ENCODE measurements at places on chromosomes 5 and 9.

GRCh38 chr5:130836729-130837649 lies 328.1 kb downstream of the HINT1 start:
- DNase-seq, result no peak

GRCh38 chr9:36905101-36906066 lies 128.7 kb downstream of the PAX5 start:
- DNase-seq, result no peak

- no peak for DNase-seq
Measured at GRCh38 chr5:171635561-171636245, 149.9 kb upstream of the SMIM23 start.

DNA sequence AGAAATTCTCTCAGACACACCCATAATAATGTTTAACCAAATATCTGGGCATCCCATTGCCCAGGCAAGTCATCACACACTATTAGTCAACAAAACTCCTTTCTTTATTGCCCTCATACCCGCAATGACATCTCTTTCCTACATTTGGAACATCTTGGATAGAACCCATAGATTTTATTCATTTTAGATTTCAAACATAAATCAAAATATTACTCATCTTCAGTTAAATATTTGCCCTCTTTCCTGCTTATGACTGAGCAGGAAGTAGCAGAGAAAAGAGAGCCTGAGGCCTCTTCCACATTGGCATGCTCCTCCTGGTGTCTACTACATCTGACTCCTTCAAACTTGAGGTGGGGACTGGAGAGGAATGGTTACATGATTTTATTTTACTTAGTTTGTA lies 592.0 kb downstream of the CHSY3 start:
- DNase-seq, result no peak

GRCh38 chr9:122360891-122361290 lies 9.9 kb upstream of the PTGS1 start:
- DNase-seq, result no peak

GRCh38 chr9:130276955-130277354 lies 11.4 kb downstream of the HMCN2 start:
- no peak for DNase-seq

- no peak for DNase-seq
Measured at GRCh38 chr9:92026206-92027002, 76.4 kb upstream of the ROR2 start.
